Esophagus squamous epithelium (tissue), 5 donors: ENCODE measurements at places on chromosomes 1 and 21.

GRCh38 chr1:60589916-60590315 lies 492.4 kb upstream of the NFIA start:
- no peak for DNase-seq

- DNase-seq, result no peak
Observed at GRCh38 chr1:174157157-174157806, 2.0 kb upstream of the RABGAP1L start.

GRCh38 chr1:108016451-108016920 lies 51.5 kb upstream of the VAV3 start:
- DNase-seq, result no peak

- no peak for DNase-seq
Observed at GRCh38 chr1:230139315-230139714, 72.3 kb downstream of the GALNT2 start.

GRCh38 chr1:203668401-203668800 lies 41.8 kb downstream of the ATP2B4 start:
- DNase-seq, result no peak

DNA sequence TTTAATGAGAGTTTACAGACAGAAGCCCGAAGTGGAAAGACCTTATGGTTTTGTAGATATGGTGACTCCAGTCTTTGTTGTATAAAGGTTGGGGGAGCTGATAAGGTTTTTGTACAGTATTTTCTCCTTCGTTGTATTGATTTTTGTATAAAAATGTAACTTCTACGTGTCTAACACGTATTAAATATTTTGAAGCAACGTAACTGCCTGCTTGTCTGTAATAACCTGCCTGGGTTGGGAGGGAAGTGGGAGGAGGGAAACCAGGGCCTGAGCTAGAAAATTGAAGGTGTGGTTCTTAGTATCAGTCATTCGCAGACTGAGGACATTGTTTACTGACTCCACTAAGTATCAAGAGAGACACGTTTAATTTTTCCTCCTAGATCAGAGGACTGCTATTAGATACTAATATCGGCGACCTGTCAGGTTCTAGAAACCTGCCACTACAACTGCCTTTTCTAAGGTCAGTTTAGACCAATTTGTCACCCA lies 2.2 kb downstream of the IER5 start:
- DNase-seq, result no peak

GRCh38 chr21:43944757-43945156 lies 67.4 kb upstream of the TRAPPC10 start:
- no peak for DNase-seq

DNA sequence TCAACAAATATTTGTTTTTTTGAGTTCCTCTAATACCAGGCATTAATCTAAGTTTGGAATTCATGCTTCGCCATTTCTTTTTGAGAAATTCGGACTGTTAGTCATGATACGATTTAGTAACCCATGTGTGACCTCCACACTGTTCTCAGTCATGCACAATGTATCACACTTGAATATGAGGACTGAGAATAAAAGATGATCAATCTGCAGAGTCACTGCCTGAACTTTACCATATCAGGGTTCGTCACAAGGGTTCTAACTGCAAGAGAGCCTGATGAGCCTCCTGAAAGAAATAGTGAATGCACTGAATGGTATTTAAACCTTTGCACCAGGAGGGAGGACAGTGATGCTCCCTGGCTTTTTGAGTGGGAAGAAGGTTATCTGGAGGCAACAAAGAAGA lies 10.9 kb upstream of the FASLG start:
- DNase-seq, result no peak

- DNase-seq, result no peak
Observed at GRCh38 chr1:68103011-68103545, 52.7 kb upstream of the DIRAS3 start.

- no peak for DNase-seq
Observed at GRCh38 chr1:67429528-67430357, 459 bp downstream of the SERBP1 start.

DNA sequence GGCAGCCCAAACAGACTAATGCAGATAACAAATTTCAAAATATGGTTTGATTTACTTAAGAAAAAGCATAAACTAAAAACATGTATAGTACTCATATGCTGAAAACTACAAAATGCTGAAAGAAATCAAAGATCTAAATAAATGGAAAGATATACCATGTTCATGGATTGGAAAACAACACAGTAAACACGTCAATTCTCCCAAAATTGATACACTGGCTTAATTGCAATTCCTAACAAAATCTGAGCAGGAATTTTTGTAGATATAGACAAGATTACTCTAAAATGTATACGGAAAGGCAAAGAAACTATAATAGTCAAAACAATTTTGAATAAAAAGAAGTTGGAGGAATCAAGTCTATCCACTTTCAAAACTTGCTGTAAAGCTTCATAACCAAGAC lies 21.0 kb downstream of the SLC19A1 start:
- DNase-seq, result no peak

DNA sequence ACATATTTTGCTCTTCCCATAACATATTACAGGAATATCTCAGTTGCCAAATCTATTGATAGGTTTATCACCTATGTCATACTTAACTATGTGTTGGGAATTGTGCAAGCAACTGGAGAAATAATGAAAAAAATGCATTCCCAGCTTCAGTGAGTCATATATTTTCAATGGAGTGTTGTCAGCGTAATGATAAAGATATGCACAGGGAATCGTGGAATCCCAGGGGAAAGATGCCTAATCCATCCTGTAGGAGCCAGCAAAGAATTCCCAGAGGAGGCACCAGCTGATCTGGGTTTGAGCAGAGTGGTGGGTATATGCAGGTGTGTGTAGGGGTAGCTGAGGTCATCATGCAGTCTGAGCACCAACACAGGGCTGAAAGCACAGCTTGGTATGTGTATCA lies 213.3 kb upstream of the DAB1 start:
- no peak for DNase-seq
